ENCODE measurements at places on chromosomes 12 and 14.

DNA sequence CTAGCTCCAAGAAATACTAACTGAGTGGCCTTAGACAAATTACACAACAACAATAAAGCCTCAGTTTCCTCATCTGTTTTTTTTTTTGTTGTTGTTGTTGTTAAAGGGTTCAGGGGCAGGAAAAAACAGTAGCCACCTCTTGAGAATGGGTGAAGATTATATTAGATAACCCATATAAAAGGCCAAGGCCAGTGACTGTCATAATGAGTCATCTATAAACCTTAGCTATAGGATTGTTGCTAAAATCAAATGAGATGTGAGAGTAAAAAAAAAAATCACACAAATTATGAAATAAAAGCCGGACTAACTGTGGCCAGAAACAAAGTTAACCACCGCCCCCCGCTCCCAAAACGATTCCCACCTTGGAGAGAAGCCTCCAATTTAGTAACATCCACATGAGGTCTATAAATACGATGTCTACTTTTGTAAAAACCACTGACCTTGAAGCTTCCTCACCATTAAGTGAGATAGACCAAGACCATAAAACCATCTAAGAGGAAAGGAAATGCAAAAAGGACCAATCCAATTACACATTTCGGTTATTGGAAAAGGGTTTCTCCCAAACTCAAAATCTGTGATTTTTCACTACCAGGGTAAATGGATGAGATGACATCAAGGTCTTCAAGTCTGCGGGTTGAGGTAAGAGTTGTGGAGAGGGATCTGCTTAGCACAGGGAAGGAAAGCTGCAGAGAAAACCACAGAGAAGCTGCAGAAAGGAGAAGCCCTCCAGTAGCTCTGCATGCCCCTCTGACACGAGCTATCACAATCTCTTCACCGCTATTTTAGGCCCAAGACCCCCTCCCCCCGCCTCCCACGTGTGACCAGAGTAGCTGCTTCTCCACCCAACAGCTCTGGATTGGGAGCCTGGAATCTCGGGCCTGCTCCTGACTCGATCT is 1.0 kb downstream of the NAA25 start:
- H3K36me3 ChIP-seq = no peaks in the 10 kb centered on the region
- no peak for DNase-seq
- H3K4me3 ChIP-seq = peak overlapping the region; percentile 81
- no peaks in the 10 kb centered on the region for H3K4me1 ChIP-seq

- no peaks in the 10 kb centered on the region for H3K36me3 ChIP-seq
- H3K4me1 ChIP-seq = no peaks in the 10 kb centered on the region
- no peaks in the 10 kb centered on the region for H3K27me3 ChIP-seq
- no peak for DNase-seq
- no peak overlapping the region for H3K4me3 ChIP-seq
- H3K27ac ChIP-seq = no peak overlapping the region
These were observed 167.9 kb downstream of the PAX9 start for GRCh38 chr14:36829547-36829946.

DNA sequence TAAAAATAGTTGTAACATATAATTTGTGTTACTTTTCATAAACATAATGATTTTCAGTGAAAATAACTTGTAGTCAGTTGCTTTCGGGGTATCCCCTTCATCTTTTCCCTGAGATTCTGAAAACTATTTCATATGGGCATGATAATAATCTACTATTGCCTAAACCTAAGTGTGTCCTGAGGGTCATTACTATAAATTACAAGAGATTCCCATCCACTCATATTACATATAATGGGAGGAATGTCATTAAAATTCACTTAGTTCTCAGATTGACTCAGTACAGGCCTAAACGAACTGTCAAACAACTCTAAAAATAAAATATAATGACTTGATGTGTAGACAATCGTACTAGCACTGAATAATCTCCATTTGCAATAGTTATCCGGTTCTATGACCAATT is 72.7 kb downstream of the PTPRR start:
- DNase-seq = no peak
- no peak overlapping the region for H3K4me3 ChIP-seq
- H3K36me3 ChIP-seq = no peaks in the 10 kb centered on the region
- H3K4me1 ChIP-seq = no peaks in the 10 kb centered on the region
- no peak overlapping the region for H3K27ac ChIP-seq

DNA sequence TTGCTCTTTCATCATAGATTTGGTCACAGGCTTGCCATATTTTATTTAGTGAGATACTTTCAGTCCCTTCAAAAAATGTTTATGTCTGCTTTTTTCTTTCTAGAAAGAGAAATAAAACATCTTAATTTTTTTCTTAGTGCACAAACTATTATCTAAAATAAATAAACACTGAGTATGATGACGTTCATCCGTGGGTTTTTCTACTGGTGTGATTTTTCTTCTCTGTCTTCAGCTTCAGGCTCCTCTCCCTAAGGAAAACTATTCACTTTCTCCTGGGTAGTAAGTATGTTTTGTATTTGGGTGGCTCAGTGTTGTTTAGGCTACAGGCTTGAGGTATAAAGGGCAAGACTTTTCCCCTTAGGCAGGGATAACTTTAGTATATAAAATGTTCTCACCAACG is 154.7 kb downstream of the DACT1 start:
- no peak overlapping the region for H3K4me3 ChIP-seq
- no peak for DNase-seq
- H3K27ac ChIP-seq = no peak overlapping the region
- H3K27me3 ChIP-seq = no peaks in the 10 kb centered on the region
- H3K36me3 ChIP-seq = no peaks in the 10 kb centered on the region

DNA sequence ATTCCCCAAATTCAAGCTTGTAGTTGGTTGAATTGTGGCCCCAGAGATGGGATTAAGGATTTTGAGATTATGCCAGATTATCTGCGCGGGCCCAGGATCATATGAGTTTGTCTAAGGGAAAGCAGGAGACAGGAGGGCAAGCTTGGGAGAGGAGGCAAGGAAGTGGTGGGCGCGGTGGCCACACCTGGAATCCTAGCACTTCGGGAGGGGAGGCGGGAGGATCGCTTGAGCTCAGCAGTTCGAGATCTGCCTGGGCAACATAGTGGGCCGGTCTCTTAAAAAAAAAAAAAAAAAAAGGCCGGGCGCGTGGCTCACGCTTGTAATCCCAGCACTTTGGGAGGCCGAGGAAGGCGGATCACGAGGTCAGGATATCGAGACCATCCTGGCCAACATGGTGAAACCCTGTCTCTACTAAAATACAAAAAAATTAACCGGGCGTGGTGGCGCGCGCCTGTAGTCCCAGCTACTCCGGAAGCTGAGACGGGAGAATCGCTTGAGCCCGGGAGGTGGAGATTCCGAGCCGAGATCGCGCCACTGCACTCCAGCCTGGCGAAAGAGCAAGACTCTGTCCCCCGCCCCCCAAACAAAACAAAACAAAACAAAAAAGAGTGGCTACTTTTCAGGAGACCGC is 881 bp upstream of the PUS1 start:
- H3K27ac ChIP-seq = peak overlapping the region; percentile 16
- H3K27me3 ChIP-seq = no peaks in the 10 kb centered on the region
- H3K4me1 ChIP-seq = peaks cover 1% of the 10 kb centered on the region
- no peak for DNase-seq
- no peaks in the 10 kb centered on the region for H3K36me3 ChIP-seq
- peak overlapping the region; percentile 62 for H3K4me3 ChIP-seq

GRCh38 chr14:101843665-101844064 is 82.2 kb downstream of the PPP2R5C start:
- peak overlapping the region; percentile 35 for H3K27ac ChIP-seq
- no peaks in the 10 kb centered on the region for H3K27me3 ChIP-seq
- peaks cover 10% of the 10 kb centered on the region for H3K4me1 ChIP-seq
- H3K4me3 ChIP-seq = no peak overlapping the region
- peak; percentile 80 for DNase-seq
- no peaks in the 10 kb centered on the region for H3K36me3 ChIP-seq

- no peaks in the 10 kb centered on the region for H3K36me3 ChIP-seq
- peak overlapping the region; percentile 15 for H3K27ac ChIP-seq
- DNase-seq = peak; percentile 43
- no peaks in the 10 kb centered on the region for H3K27me3 ChIP-seq
- H3K4me3 ChIP-seq = no peak overlapping the region
- H3K4me1 ChIP-seq = peaks cover 65% of the 10 kb centered on the region
These were observed 14.8 kb downstream of the ELK3 start for GRCh38 chr12:96208801-96209549.

DNA sequence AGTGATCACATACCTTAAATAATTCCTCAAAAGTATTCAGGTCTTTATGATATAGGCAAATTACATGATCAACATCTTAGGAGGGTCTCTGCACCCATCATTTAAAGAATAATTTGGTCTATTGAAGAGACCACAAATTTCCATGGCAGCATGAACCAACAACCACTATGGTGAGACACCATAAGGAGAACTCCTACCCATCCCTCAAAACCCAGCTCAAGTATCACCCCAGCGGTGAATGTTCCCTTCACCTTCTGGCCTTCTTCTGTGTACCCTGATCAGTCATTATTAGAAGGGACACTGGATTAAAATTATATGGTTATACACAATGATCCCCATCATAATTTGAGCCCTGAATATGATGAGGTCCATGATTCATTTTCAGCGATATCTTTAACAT is 81.5 kb downstream of the DICER1 start:
- H3K4me1 ChIP-seq = no peaks in the 10 kb centered on the region
- no peaks in the 10 kb centered on the region for H3K36me3 ChIP-seq
- H3K4me3 ChIP-seq = no peak overlapping the region

GRCh38 chr14:94922595-94923239 is 152.8 kb upstream of the GSC start:
- no peak overlapping the region for H3K4me3 ChIP-seq
- no peaks in the 10 kb centered on the region for H3K4me1 ChIP-seq
- H3K27me3 ChIP-seq = no peaks in the 10 kb centered on the region
- no peak overlapping the region for H3K27ac ChIP-seq

DNA sequence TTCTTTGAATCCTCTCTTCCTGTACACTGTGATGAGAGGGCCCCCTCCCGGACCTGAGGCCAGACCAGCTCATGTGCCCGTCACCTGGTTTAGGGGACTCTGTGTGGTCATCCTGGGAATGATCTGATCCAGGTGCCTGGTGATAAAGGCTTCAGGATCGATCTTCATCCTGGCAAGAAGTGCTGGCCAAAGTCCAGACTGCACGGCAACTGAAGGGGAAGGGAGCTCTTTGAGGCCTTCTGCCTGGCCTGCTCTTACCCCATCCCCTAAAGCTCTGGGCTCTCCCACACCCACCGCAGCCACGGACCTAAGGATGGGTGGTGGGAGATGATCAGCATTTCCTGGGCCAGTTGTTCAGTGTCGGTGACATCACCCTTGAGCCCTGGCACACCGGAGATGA is 31.8 kb downstream of the GCN1 start:
- no peak for DNase-seq
- no peaks in the 10 kb centered on the region for H3K4me1 ChIP-seq
- H3K27me3 ChIP-seq = no peaks in the 10 kb centered on the region
- H3K36me3 ChIP-seq = no peaks in the 10 kb centered on the region

DNA sequence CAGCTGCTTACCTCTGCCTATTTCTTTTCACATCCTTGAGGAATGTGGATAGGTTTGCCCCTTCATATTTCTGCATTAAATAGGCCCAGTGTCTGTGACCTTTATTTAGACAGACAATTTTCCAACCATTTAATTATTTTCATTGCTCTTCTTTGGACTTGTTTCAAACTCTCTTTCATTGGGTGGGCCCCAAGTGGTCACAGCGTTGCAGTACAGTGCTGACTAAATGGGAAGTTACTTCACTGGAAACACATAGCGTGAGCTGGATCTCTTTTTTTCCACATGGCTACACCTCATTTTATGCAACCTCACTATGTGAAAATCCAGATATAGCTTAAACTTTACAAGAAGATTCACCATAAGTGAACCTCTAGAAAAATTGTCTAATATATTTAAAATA is 438.9 kb downstream of the ADAMTS20 start:
- H3K4me1 ChIP-seq = no peaks in the 10 kb centered on the region
- no peaks in the 10 kb centered on the region for H3K36me3 ChIP-seq
- no peaks in the 10 kb centered on the region for H3K27me3 ChIP-seq

DNA sequence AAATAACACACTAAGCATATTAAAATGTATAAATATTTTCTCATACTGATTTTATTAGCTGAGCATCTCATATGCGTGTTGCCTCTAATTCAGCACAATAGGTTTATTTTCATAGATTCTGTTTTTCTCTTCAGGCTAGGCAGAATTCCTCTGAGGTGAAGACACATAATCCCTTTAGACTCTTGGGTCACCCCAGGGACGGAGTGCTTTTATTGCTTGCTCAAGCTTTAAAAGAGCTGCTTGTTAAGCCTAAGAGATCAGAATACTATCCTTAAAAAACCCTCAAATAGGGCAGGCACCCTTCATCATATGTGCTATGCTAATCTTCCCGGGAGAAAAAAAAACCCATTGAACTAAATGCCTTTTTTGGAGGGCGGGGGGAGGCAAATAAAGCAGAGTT is 390.1 kb downstream of the KCNH5 start:
- no peaks in the 10 kb centered on the region for H3K36me3 ChIP-seq
- no peak for DNase-seq
- H3K27ac ChIP-seq = no peak overlapping the region
- no peak overlapping the region for H3K4me3 ChIP-seq
- no peaks in the 10 kb centered on the region for H3K4me1 ChIP-seq

DNA sequence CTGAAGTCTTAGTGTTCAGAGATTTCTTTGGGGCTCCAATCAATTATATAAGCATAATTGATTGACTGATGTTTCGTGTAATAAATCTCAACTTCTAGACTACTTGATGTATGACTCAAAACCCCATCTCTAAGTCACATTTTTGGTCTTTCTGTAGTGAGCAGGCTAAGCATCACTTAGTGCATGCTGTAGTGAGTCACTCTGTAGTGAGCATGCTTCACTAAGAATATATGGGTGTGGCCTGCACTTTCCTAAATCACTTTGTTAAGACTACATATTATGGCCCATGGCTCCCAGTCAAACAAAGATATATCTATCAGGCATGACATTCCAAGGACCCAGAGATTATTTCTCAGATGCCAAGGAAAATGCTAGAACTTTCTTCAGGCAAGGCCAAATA is 909.4 kb upstream of the LRFN5 start:
- H3K27ac ChIP-seq = no peak overlapping the region
- DNase-seq = no peak
- H3K36me3 ChIP-seq = no peaks in the 10 kb centered on the region
- H3K4me1 ChIP-seq = no peaks in the 10 kb centered on the region
- H3K4me3 ChIP-seq = no peak overlapping the region

GRCh38 chr12:109277899-109278762 is 31.0 kb downstream of the FOXN4 start:
- H3K4me3 ChIP-seq = no peak overlapping the region
- H3K27ac ChIP-seq = no peak overlapping the region
- DNase-seq = no peak
- no peaks in the 10 kb centered on the region for H3K4me1 ChIP-seq
- H3K36me3 ChIP-seq = no peaks in the 10 kb centered on the region
- no peaks in the 10 kb centered on the region for H3K27me3 ChIP-seq

- no peak overlapping the region for H3K27ac ChIP-seq
- H3K36me3 ChIP-seq = no peaks in the 10 kb centered on the region
- peaks cover 18% of the 10 kb centered on the region for H3K4me1 ChIP-seq
- no peaks in the 10 kb centered on the region for H3K27me3 ChIP-seq
- no peak overlapping the region for H3K4me3 ChIP-seq
These were observed 7.3 kb downstream of the ALDH1L2 start for GRCh38 chr12:105076913-105077312.

GRCh38 chr14:76666746-76667145 is 94.5 kb upstream of the VASH1 start:
- no peaks in the 10 kb centered on the region for H3K4me1 ChIP-seq
- DNase-seq = no peak
- no peak overlapping the region for H3K4me3 ChIP-seq
- no peaks in the 10 kb centered on the region for H3K36me3 ChIP-seq
- no peak overlapping the region for H3K27ac ChIP-seq
- H3K27me3 ChIP-seq = no peaks in the 10 kb centered on the region
